Thoracic aorta (tissue), 2 donors: ENCODE measurements at places on chromosomes 7 and 10.

DNA sequence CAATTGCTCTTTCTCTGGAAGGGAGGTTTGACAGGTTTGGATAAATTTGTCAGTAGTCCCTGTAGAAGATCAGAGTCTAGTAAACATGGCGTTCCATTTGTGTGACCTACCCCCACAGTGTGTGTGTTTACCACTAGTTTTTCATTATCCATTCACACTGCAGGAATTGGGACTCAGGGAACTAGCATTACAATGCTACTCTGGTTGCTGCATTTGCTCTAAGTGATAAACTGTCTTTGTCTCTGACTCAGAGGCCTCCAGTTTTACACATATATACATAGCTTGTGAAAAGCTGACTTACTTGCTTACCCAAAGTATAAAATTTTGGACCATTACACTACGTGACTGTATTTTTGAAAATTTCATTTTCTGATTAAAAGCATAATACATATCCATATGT lies 1604.0 kb downstream of the REEP3 start:
- DNase-seq, result no peak

DNA sequence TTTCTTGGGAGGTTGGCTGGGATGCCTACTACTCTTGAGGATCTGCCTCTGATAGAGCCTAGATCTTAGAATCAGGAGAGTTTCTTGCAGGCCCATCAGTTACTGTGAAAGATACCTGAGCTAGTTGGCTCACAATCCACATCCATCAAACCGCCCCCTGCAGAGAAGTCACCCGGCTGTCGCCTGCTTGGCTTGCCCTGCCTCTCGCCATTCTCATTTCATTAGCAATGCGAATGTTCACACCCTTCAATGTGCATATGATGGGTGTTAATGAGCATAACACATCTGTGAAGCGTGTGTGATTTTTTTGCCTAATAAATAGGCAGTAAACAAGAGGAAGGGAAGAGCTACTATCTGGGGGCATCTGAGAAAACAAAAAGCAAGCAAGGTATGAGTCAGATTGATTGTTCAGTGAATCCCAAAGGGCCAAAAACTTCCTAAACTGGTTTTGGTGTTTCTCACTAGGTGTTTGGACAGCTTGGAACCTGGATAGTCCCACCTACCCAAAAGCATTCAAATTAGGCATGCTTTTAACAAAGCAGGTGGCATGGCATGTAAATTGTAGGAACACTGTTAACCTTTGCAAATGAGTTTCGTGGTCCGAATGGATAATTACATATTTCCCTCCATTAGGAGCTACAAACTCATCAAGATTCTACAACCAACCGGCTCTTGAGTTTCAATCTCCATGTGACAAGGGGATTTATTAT lies 272.3 kb upstream of the C7orf33 start:
- no peak for DNase-seq

DNA sequence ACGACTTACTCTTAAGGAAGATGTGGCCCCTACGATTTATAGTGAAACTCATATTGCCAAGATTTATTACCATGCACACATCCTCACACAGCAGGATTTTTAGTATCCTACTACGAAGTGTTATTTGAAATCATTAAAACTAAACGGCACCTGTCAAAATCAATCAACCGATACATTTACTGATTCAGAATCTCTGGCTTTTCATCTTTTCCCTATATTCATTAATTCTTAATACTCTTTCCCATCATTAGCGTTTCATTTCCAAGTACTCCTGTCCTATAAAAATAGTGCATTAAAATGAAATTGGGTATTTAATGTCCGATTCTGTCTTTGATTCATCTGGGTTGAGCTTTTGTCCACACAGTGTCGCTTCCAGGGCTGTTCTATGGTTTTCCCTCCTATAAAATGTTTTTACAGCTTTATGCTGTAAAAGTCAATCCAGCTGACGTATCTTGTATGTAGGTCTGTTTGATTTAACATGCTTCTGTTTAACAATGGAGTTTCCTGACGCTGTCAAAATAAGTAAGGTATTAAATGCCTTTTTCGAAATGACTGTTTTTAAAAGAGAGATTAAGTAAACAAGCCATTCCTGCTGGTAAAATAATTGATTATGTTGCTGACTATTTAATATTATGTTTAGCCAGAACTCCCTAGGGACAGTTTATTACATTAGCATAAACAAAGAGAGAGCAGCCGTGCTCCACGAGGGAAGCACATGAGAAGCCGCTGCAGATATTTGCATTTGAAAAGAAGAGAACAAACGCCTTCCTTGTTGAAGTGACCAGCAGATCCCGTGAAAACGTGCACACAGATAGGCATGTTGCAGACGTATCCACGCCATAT lies 22.3 kb upstream of the SFMBT2 start:
- DNase-seq, result no peak

DNA sequence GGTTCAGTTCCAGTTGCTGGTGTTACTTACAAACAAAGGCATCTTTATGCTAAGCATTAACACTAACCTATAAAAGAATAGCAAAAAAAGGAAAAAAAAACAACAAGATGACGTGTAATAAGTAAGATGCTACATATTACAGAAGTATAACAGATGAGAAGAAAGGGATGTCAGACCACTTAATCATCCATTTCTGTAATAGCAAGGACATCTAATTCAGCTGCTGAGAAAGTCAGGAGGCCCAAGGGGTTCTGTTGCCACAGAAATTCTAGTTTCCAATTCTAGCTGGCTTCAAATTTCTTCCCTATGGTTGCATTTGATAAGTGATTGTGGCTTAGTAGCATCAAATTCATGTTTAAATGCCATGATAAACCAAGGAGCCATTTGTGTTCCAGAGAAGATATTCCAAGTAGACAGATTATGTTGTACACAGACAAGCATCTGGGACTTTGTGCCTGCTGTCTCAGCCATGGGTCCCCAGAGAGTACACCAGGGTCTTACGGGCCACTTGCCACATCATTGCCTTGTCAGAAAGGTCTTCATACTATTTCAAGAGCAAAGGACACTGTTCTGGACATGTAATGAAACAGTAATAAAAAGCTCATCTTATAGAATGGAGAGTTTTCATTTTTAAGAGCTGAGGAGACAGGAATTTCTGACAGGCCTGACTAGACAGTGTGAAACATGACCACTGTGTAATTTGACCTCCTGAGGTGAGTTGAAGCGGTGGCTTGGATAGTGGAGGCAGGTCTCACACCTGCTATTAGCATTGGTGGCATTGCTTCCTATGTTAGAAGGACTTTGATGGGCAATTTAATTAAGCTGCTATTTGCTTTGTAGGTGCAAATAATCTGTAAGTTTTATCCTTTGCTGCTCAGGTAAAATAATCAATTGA lies 4.2 kb upstream of the ASB4 start:
- no peak for DNase-seq

GRCh38 chr7:28132959-28133870 lies 47.4 kb downstream of the JAZF1 start:
- no peak for DNase-seq

- no peak for DNase-seq
These were observed 16.4 kb downstream of the SORCS3 start for GRCh38 chr10:104657457-104657856.

DNA sequence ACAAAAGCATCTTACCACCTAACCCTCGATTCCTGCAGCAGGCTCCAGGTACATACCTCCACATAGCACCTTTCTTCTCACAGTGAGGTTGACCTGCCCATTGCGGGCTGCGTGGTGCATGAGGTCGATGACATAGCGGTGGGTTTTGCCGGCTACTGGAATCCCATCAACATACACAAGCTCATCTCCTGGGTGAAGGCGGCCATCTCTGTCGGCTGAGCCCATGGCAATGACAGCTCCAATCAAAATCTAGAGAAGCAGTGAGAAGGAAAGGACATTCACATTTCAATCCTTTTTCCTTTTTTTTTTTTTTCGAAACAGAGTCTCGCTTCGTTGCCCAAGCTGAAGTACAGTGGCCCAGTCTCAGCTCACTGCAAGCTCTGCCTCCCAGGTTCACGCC lies 369.3 kb downstream of the PHTF2 start:
- no peak for DNase-seq

DNA sequence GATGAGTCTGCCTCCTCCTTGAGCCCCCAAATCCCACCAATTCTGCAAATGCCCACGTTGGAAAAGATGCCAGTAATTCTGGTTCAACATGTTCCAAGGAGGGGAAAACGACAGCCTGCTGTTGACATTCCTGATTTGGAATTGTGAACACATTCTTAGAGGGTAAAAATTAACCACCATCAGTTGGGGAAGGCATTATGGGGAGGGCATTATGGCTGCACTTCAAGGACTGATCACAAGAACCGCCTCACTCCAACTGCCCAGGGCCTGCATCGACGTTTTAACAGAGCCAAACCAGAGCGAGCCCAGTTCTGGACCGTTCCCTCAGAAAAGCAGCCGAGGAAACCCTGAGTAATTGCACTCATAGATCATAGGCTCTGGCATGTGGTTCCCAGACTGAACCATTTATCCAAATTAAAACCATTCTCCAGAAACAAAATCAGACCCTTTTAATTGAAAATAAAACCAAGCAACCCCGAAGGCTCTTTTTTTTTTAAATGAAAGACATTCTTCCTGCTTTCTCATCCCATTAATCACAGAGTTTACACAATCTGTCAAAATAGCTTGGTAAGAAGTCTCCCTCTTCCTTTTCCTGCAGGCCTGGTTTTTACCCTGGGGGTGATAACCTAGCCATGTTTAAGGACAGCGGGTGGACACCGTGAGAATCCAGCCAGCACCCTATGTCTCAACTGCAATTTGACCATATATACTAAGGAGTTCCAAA lies 8.0 kb downstream of the TNS3 start:
- DNase-seq, result no peak

GRCh38 chr7:143331179-143331801 lies 15.4 kb downstream of the CLCN1 start:
- DNase-seq, result no peak

DNA sequence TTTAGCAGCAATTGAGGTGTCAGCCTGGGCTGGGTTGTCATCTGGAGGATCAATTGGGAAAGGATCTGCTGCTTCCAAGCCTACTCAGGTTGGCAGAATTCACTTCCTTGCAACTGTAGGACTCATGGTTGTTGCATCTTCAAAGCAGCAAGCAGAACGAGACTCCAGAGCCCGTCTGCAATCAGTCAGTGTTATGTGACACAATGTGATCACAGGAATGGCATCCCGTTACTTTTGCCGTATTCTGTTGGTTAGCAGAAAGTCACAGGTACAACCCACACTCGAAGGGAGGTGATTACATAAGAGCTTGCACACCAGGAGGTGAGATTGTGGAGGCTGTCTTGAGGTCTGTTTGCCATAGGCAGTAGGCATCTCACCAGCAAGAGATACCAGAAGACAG lies 15.4 kb upstream of the LYZL1 start:
- no peak for DNase-seq

GRCh38 chr7:148042935-148043631 lies 547.5 kb upstream of the C7orf33 start:
- no peak for DNase-seq

- no peak for DNase-seq
These were observed 11.6 kb upstream of the TNPO3 start for GRCh38 chr7:129066290-129067131.

GRCh38 chr10:93875032-93875358 lies 18.8 kb upstream of the SLC35G1 start:
- no peak for DNase-seq

- DNase-seq, result no peak
These were observed 70.5 kb downstream of the ZNF22 start for GRCh38 chr10:45071043-45071813.

GRCh38 chr7:14754631-14755030 lies 147.9 kb downstream of the DGKB start:
- no peak for DNase-seq

DNA sequence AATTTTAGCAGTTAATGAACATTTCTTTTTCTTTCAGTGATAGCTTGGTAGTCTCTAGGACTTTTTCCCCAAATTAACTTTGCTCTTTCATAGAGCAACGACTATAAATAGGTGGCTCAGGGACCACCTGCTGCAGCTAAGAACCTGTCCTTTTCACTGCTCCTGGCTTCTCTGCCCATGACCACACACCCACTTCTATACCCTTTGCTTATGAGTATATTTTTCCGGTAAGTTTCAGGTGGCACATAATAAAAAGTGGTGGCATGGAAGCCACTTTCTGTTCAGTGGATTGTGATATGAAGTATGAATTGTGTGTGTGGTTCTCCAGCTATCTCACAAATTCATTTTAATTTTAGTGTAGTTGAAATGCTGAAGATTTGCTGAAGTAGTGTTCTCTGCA lies 1.2 kb downstream of the ING3 start:
- no peak for DNase-seq

DNA sequence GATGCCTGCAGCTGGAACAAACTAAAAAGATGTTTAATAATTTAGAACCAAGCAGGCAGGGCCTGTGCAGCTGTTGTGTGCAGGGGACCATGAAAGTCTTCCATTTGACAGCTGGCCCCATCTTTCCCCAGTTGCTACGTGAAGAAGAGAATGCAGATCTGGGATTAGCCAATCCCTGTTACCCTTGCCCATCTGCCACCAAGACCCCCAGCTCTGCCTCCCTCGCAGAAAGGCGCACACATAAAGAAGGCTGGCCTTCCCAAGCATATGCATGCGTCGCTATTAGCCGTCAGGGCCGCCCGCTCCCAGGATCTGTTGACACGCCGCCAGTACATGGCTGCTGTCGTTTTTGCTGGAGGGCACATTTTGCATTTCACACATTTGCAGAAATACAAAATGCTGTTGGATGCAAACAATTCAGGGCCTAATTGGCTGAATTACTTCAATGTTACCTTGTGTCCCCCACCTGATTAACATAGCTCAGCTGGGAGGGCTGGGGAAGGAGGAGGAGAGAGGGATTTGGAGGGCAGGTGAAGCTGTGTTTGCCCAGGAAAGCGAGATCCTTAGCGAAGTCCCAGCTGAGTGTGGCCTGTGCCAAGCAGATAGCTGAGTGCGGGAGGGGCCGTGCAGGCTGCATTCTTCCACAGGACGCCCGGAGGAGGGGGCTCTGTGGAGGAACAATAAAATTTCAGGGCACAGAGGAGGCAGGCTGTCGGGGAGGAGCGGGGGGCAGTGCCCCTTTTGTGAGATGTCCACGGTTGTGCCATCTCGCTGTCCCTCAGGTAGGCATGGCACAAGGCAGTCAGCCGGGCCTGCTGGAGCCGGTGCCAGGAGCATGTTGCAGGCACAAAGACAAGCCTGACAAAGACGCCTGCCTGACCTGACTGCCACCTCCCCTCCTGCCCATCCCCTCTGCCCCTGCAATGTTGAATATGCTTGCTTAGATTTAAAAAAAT lies 443.0 kb upstream of the MKI67 start:
- DNase-seq, result no peak

- no peak for DNase-seq
These were observed 62.8 kb upstream of the GJD4 start for GRCh38 chr10:35542303-35542702.
